ENCODE measurements at places on chromosomes 2 and 18.

- no peak for DNase-seq
These were observed 53.3 kb upstream of the AP1S3 start for GRCh38 chr2:223890721-223891120.

- no peak for DNase-seq
These were observed 50.5 kb downstream of the RAMP1 start for GRCh38 chr2:237909801-237910475.

DNA sequence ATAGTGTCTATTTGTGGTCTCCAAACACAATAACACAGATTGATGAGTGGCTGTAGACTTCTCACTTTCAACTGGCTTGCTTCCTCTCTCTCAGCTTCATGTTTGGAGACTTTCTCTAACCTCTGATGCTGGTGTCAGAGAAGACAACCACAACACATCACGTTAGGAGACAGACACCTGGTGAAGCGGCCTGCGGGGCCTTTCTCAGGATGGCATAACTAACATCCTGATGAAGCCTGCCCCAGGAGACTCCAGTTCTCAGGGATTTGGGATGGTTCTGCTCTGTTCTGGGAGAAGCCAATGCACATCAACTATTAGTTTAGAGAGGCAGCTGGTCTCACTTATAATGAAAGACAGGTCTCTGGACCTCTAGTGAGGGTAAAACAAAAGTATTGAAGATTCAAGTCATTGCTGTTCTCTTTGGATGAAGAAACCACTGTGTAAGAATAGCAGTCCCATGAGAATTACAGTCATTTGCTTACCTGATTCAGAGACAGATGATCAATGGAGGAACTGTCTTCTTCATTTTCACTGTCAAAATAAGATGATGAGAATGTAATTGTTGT, 2.0 kb downstream of the IL1A start:
- DNase-seq: no peak

- DNase-seq: no peak
These were observed 37.7 kb downstream of the TPO start for GRCh38 chr2:1450915-1451314.

- no peak for DNase-seq
These were observed 43.1 kb downstream of the CHMP3 start for GRCh38 chr2:86520153-86520552.

DNA sequence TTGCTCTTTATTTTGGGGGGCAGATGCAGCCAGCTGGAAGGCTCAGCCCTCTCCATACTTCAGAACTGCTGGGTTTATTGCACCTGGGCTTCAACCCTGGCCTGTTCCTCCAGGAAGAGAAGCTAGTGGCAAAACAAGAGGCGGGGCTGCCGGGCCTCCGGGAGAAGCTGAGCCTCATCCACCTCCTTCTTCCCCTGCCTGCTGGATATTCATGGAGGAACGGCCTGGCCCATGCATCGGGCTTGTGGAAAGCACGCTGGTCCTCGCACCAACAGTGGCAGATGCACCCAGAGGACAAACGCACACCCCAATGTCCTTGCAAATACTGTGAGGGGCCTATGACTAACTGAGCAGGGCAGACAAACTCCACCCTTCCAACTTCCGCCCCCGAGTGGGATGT, 30.6 kb downstream of the FAM178B start:
- DNase-seq: no peak
